ENCODE measurements at places on chromosomes 3 and 15.
A peak's percentile ranks its signal among the peaks of the same experiment; 100 is the strongest.

GRCh38 chr15:85454403-85454802, 74.0 kb downstream of the AKAP13 start:
- DNase-seq: no peak

DNA sequence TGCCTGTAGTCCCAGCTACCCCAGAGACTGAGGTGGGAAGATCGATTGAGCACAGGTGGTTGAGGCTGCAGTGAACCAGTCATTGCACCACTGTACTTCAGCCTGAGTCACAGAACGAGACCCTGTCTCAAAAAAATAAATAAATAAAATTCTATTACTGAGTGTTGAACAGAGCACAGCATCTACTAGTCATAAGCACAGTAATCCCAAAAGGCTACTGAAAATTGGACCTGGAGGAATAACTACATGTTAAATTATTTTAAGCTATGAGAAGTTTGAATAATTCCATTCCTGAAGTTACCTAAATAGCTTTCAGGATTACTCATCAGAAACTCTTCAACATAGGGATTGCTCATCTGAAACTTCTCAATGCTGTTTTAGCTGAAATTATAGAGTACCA, 43.4 kb downstream of the ARMC8 start:
- DNase-seq: no peak

- DNase-seq: no peak
Measured at GRCh38 chr3:149969110-149969939, 1.4 kb downstream of the PFN2 start.

DNA sequence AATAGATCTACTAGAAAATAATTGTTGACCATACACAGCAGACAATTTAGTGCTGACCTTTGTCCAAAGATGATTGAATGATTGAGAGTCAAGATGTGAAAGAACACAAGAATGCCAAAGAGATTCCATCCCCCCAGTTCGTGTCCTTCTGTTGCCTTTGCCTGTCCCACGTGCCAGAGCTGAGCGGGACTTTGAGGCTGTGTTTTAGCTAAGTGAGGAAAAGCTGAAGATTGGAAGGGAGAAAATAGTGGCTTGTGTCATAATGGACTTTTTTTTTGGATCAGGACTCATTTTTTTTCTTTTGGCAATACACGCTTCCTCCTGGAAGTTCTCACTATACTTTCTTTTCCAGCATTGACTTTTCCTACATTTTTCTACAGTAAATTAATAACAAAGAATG, 206.6 kb upstream of the MDFIC2 start:
- no peak for DNase-seq

GRCh38 chr3:58693940-58694850, 27.6 kb upstream of the FAM3D start:
- no peak for DNase-seq

DNA sequence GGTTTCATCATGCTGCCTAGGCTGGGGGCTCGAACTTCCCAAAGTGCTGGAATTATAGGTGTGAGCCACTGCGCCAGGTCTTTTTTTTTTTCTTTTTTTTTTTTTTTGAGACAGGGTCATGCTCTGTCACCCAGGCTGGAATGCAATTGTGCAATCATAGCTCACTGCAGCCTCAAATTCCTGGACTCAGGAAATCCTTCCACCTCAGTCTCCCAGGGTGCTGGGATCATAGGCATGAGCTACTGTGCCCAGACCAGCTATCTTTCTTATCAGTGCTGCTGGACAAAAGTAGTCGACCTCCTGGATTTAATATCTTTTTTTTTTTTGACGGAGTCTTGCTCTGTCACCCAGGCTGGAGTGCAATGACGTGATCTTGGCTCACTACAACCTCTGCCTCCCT, 60.8 kb downstream of the TFDP2 start:
- DNase-seq: no peak

GRCh38 chr15:78394981-78395616, 42.9 kb upstream of the IREB2 start:
- no peak for DNase-seq

- no peak for DNase-seq
Measured at GRCh38 chr3:55491296-55491816, 4.2 kb upstream of the WNT5A start.

DNA sequence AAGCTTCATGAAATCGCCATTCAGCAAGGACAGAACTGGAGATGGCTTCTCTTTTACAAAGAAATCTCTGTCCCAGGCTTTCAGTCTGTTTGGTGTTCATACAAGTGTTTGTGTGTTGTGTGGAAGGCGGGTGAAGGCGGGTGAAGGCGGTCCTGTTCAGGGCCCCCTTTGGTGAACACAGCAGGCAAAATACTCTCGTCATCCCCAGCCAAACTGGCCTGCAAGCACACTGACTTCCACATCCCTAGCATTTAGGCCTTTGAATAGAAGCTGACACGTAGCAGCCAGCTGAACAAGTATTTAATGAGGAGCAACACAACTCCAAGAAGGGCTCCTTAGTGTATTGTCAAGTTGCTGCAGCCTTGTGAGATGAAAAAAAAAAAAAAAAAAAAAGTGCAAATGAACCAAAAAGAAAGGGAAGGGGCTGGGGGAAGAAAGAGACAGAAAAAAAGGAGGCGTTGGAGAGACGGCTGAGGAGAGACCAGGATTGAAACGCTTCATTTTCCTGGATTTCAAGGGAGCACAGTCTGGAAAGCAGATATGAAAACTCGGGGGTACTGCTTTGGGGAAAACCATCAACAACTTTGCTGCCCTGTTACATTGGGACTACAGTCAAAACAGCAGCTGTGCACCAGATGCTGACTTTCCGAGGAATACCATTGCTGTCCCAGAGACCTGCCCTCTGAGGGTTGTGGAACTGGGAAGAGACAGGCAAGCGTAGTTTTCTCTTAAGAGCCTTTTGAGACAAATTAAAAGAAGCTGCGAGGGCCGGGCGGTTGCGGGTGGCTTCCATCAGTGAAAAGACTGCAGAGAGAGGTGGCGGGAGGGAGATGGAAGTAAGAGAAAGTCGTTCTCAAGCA, 74.6 kb downstream of the TGFBR2 start:
- no peak for DNase-seq

- no peak for DNase-seq
Measured at GRCh38 chr15:64693134-64693533, 82.3 kb downstream of the RBPMS2 start.

DNA sequence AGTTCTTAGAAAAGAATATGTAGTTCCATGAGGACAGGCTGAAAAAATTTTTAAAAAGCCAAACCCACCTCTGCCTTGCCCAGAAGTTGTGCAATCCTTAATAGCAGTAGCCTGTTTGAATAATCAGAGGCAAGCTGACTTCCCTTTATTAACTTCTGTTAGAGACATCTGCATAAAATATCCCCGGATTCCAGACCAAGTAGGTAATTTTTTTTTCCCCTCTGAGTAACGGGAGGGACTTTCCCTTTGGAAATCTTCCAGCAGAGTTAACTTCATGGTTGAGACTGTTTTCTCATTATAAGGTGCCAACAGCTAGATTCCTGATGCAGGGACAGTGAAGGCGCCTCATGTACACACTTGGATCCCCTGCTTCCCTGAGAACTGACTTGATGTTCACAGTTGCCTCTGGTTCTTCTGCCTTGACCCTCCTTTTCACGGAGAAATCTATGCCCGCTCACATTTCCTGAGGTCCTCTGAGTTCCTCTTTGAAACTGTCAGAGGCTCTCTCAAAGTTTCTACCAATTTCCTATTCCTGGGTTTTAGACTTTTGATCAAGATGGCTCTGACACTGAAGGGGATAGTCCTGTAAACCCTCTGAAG, 227.6 kb upstream of the BHLHE40 start:
- DNase-seq: no peak

- DNase-seq: no peak
Measured at GRCh38 chr3:141767066-141767465, 3.9 kb downstream of the GRK7 start.

DNA sequence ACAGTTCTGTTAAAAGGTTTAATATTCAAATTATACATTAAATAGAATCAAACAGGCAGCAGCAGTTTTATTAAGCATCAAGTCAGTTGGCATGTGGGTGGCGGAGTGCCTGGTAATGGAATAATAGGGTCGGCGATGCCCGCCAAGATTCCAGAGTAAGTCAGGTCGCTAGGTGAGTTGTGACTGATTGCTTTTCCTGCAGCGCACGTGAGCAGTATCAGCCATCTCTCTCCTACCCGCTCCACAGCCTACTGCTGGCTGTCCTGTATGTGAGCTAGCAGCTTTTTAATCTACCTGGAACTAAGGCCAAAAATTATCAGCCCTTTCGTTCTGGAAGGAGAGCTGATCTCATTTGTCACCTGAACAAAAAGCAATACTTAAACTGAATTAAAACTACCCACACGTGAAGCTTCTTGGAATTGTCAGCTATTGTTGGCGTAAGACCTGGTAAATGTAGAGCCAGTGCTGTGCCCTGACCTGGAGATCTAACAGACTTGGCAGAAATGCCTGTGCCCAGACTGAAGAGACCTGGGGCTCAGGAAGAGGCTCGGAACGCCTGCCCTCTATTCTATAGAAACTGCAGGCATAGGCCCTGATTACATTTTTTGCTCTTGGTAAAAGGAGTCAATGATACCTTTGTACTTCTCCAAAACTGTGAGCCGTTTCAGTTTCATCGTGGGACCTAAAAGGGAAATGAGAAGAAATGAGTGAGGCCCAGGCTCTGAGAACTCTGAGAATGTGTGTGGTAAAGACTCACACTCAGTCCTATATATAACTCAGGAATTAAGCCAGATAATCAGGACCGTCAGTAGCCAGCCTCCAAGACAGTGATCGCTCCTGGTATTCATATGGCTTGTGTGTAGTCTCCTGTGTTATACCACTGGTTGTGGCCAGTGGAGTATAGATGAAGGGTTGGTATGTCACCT, 21.9 kb downstream of the IDH3A start:
- DNase-seq: no peak

DNA sequence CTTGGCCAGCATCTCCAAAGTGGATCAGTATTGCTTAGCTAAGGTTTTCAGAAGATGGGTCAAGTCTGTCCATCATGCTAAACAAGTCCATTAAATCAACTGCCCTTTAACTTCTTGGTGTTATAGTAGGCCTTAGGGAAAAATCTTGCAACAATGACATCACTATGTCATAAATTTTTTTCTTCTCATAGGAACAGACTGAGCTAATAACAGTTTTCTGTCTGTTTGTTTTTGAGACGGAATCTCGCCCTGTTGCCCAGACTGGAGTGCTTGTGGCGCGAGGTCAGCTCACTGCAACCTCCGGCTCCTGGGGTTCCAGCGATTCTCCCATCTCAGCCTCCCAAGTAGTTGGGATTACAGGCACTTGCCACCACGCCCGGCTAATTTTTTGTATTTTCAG, 94.2 kb downstream of the EFL1 start:
- no peak for DNase-seq

DNA sequence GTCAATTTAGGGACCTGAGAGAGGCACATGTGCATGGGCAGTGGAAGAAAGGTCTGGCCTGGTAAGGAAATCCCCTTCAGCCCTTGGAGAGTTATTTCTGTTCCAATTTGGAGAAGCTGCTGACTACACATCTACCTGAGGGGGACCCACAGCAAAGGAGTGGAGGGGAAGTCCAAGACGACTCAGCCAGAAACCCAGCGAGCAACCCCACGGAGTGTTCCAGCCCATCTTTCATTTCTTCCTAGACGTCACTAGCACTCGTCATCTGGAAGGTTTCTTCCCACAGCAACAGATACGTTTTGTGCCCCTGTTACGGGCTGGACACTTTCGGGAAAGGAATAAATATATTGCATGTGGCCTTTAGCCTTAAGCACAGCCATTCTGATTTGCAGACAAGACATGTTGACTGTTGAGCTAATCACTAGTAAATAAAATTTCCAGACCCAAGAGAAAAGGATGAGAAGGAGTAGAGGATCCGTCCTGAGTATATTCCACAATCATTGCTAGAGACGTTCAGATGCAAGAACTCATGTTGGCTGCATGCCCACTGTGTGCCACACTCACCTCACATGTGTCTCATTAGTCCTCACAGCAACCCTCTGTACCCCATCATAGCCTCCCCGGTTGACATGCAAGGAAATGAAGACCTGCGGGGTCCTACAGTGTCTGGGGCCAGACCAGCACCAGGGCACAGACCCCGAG, 7.8 kb upstream of the FAM174B start:
- no peak for DNase-seq

- no peak for DNase-seq
Measured at GRCh38 chr3:30527186-30527585, 79.2 kb upstream of the TGFBR2 start.

- no peak for DNase-seq
Measured at GRCh38 chr15:65896236-65896635, 26.9 kb downstream of the RAB11A start.

DNA sequence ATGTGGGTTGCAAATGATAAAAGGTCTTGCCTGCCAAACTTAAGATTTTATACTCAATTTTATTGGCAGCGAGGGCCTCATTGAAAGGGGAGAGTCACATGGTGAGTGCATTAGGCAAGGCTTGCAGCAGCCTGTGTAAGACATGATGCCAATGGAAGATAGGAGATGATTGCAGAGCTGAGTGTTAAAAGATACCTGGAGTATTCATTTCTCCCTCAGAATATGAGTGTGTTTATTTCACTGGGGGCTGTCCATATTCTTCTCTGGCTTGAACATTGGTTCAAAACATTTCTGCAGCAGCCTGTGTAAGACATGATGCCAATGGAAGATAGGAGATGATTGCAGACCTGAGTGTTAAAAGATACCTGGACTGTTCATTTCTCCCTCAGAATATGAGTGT, 165.2 kb upstream of the NUDT16 start:
- DNase-seq: no peak

DNA sequence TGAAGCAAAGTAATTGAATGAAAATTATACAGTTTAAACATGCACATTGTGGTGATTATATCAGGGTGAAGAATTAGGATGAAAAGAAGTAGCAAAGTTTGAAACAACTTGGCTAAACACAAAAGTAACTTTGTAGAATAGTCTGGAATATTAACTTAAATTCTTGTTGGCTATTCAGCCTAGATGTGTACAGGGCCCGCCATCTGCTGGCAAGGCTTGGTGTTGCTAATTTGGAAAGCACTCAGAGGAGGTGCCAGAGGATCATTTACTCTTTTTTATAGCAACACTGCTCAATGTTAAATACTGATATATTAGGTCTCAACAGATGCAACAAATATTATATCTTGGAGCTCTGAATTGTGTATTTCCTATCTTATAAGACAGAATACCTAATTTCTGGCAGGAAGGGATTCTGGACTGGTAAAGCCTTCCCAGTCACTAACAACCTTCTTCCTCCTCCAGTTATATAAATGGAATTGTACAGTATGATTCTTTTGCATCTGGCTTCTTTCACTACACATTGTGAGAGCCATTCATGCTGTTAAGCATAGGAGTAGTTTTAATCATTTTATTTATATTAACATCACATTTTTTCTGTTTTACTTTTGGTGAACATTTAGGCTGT, 36.1 kb downstream of the TTC23 start:
- peak; percentile 17 for DNase-seq
